Activated CD8-positive, alpha-beta memory T cell treated with anti-CD3 and anti-CD28 coated beads, Interleukin-2, amount 10 ng/mL, durations not matched to agents 7 days and 5 days (primary cell): ENCODE measurements at places on chromosomes 12 and 14. TPM values are rescaled to one million over a fixed set of nuclear protein-coding genes. Genes with fewer than 3 reads are reported as not detected.

DNA sequence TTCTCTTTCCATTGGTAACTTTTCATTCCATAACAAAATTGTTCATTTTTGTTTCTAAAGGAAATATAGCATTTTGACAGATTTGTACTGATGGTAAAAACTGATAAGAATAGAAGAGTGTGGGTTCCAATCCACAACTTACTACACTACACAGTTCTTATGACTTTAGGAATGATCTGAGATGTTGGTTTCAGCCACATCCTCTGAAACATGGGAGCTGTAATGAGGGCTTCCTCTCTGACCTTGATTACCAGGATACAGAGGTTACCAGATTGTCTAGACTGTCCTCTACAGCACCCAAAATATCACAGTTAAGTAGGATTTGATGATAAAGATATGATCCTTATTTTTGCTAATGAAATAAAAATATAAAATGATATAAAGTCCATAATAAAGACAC is 1184.6 kb downstream of the FLRT2 start:
- no peaks in the 10 kb centered on the region for H3K27me3 ChIP-seq
- H3K36me3 ChIP-seq: no peaks in the 10 kb centered on the region
- H3K27ac ChIP-seq: no peak overlapping the region
- H3K4me1 ChIP-seq: no peaks in the 10 kb centered on the region
- DNase-seq: no peak
- H3K4me3 ChIP-seq: no peak overlapping the region

The HOXC12 gene
- not detected for total RNA-seq

The TAS2R50 gene
- 0.89 TPM for total RNA-seq

The SMAGP gene
- 3.4 TPM for total RNA-seq

The TAS2R8 gene
- total RNA-seq: not detected

The GPD1 gene
- not detected for total RNA-seq

The FIGNL2 gene
- total RNA-seq: 0.73 TPM

GRCh38 chr14:44768935-44769334 is 192.8 kb downstream of the KLHL28 start:
- H3K27ac ChIP-seq: no peak overlapping the region
- no peak for DNase-seq
- H3K36me3 ChIP-seq: no peaks in the 10 kb centered on the region
- no peak overlapping the region for H3K4me3 ChIP-seq
- H3K27me3 ChIP-seq: peaks cover 2% of the 10 kb centered on the region

GRCh38 chr12:125403843-125404242 is 338.6 kb downstream of the AACS start:
- peaks cover 8% of the 10 kb centered on the region for H3K4me1 ChIP-seq
- no peak overlapping the region for H3K4me3 ChIP-seq
- peaks cover 4% of the 10 kb centered on the region for H3K27me3 ChIP-seq

GRCh38 chr12:27077586-27077985 is 4.8 kb downstream of the C12orf71 start:
- no peak overlapping the region for H3K4me3 ChIP-seq
- no peak for DNase-seq
- no peak overlapping the region for H3K27ac ChIP-seq
- no peaks in the 10 kb centered on the region for H3K27me3 ChIP-seq
- H3K36me3 ChIP-seq: peaks cover 3% of the 10 kb centered on the region
- H3K4me1 ChIP-seq: peaks cover 8% of the 10 kb centered on the region

DNA sequence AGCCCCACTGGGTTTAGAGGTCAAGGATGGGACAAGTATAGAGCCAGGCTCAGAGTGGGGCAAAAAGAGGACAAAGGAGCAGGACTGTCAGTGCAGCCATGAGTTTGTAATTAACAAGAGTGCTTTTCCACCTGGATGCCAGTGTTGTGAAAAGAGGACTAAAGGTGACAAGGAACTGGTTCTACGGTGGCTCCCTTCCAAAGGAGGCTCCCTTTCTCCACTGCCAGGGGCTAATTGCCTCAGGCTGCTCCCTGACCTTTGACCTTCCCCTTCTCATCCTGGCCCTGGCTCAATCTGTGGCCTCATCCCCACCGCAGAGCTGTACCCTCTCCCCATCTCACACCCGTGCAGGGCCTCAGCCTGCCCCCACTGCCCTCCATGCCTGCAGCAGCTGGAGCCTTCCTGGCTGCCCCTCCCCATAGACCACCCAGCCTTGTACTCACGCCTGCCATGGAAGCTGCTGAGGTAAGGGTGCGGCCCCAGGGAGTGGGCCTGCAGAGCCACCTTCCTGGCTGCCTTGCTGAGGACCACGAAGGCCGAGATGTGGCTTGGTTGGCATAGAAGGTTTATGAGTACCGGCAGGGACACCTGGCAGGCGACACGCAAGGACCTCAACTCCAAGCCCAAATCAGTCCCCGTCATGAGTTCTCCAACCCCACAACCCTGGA is 24.8 kb upstream of the FKBP4 start:
- H3K4me1 ChIP-seq: no peaks in the 10 kb centered on the region
- no peak for DNase-seq
- H3K27ac ChIP-seq: no peak overlapping the region

GRCh38 chr14:100868621-100869370 is 34.7 kb downstream of the RTL1 start:
- no peak for DNase-seq
- no peak overlapping the region for H3K4me3 ChIP-seq
- H3K4me1 ChIP-seq: no peaks in the 10 kb centered on the region
- H3K27ac ChIP-seq: no peak overlapping the region
- H3K36me3 ChIP-seq: no peaks in the 10 kb centered on the region

- H3K36me3 ChIP-seq: no peaks in the 10 kb centered on the region
- no peaks in the 10 kb centered on the region for H3K27me3 ChIP-seq
- no peaks in the 10 kb centered on the region for H3K4me1 ChIP-seq
Observed at GRCh38 chr12:80749456-80749855, 32.7 kb downstream of the MYF5 start.

- no peaks in the 10 kb centered on the region for H3K27me3 ChIP-seq
- H3K4me3 ChIP-seq: no peak overlapping the region
- H3K27ac ChIP-seq: no peak overlapping the region
- no peaks in the 10 kb centered on the region for H3K36me3 ChIP-seq
- DNase-seq: no peak
- H3K4me1 ChIP-seq: no peaks in the 10 kb centered on the region
Observed at GRCh38 chr12:97713270-97713669, 250.7 kb downstream of the RMST start.

DNA sequence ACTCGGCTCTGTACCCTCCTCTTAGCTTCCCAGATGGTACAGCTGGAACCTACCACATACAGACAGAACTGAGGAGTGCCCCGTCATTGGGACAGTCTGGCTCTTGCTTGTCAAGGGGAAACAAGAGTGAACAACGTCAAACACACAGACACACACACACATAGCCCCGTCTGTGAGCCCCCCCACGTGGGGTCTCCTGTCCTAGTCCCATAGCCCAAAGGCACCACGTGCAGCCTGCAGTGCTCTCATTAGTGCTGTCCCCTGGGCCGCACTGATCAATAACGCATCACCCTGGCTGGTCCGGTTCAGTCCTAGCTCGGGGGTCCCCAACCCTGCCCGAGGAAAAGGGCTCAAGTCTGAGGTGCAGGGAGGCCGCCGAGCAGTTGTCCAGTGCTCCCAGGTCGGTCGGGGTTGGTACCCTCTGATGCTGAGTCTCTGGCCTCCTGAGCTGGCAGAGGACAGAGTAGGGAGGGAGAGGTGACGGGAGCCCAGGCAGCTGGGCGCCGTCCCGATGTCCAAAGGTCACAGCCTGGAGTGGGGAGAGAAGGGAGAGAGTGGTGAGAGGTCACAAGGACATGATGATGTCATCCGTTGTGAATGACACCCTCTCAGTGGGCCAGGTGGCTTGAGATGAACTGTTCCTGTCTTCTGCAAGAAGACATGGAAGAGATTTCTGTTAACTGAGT is 105.4 kb upstream of the NOS1 start:
- no peak overlapping the region for H3K4me3 ChIP-seq
- no peak overlapping the region for H3K27ac ChIP-seq
- H3K4me1 ChIP-seq: no peaks in the 10 kb centered on the region
- H3K27me3 ChIP-seq: no peaks in the 10 kb centered on the region
- DNase-seq: no peak

The LRTM2 gene
- total RNA-seq: not detected

- peaks cover 5% of the 10 kb centered on the region for H3K27me3 ChIP-seq
- no peaks in the 10 kb centered on the region for H3K36me3 ChIP-seq
- H3K4me1 ChIP-seq: no peaks in the 10 kb centered on the region
Observed at GRCh38 chr12:66461331-66461730, 159.0 kb downstream of the HELB start.

The RASSF9 gene
- total RNA-seq: not detected

The ADAM21 gene
- 0.07 TPM for total RNA-seq

DNA sequence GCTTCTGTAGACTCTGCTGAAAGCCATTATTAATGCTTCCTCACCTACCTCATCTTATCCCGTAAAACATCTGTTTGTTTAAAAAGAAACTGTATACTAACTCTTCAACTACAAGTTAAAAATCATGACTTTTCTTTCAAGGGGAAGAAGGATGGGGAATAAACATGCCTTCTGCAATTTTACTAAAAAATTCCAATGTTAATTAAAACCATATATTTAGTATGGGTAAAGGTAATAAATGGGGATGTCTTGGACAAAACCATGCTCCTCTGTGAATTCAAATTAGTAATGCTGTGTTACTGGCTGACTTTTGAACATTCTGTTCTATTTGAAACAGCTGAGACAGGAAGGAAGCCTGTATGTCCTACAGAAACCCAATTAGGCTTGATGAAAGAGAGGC is 311.1 kb upstream of the DIO2 start:
- peaks cover 5% of the 10 kb centered on the region for H3K4me1 ChIP-seq
- H3K27me3 ChIP-seq: no peaks in the 10 kb centered on the region
- H3K4me3 ChIP-seq: no peak overlapping the region
- H3K36me3 ChIP-seq: peaks cover 28% of the 10 kb centered on the region

The SLC39A5 gene
- total RNA-seq: 0.87 TPM

DNA sequence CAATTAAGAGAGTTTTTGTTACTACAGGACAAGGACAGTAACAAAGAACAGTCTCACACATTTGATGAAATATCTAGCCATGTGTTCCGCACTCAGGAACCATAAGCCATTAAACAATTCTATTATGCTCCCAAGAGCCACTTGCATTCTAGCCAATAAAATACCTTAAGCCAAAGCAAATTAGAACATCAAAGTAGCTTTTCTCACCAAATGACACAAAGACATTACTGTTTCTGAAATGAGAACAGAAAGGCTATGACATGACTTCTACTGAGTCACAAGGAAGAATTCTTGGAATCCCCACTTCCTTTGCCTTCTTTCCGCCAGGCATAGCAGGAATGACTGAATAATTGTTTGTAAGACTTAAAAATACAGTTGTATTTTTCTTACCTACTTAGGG is 445.8 kb downstream of the ATP23 start:
- H3K27ac ChIP-seq: no peak overlapping the region
- H3K4me1 ChIP-seq: no peaks in the 10 kb centered on the region
- H3K4me3 ChIP-seq: no peak overlapping the region
- no peaks in the 10 kb centered on the region for H3K36me3 ChIP-seq
- DNase-seq: no peak

DNA sequence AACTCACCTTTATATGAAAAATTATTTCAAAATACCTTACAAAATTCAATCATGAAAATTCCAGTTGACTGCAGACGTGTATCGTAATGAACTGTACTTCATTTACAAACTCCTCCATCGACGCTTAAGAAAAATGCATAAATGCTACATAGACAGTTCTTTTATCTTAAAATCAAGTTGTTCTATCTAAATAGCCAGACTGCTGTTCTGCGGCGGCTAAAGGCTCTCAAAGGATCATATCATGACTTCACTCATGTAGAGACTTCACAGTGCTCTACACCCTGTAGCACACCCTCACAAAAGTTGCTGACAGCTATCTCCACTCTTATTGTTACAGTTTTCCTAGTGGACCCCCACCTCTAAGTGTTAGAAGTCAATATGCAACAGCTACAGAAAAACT is 5.2 kb downstream of the KRAS start:
- peaks cover 41% of the 10 kb centered on the region for H3K36me3 ChIP-seq
- no peaks in the 10 kb centered on the region for H3K27me3 ChIP-seq
- no peak for DNase-seq
- no peak overlapping the region for H3K4me3 ChIP-seq
- H3K4me1 ChIP-seq: peaks cover 42% of the 10 kb centered on the region
- no peak overlapping the region for H3K27ac ChIP-seq

The VASH1 gene
- 8.1 TPM for total RNA-seq

The MYF6 gene
- not detected for total RNA-seq

The FCF1 gene
- 53.7 TPM for total RNA-seq

DNA sequence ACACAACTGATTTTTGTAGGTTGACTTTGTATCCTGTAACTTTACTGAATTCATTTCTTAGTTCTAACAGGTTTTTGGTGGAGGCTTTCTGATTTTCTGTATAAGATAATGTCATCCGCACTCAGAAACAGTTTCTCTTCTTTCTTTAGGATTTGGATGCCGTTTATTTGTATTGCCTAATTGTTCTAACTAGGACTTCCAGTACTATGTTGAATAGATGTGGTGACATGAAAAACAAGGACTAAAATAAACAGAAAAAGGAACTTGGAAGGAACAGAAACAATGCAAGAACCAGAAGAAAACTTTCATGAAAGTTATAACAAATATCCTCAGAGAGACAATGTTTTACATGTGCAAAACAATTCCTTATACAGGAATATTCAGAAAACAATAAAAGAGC is 100.3 kb downstream of the GTF2A1 start:
- peaks cover 5% of the 10 kb centered on the region for H3K4me1 ChIP-seq
- no peaks in the 10 kb centered on the region for H3K27me3 ChIP-seq
- no peak for DNase-seq

DNA sequence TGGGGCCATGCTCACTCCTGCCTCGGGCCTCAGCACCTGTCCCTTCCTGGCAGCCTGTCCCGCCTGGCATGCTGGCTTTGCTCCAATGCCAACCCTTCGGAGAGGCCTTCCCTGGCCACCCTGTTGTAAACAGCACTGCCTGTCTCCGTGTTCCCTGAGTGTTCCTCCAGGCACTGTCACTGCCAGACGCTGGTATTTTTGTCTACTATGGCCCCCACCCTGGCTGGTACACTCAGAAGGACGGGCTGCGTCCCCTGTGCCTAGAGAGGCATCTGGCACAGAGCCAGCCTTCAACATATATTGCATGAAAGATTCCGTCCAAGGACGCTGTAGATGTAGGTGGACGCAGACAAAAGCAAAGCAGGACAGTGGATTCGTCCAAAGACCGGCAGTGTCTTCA is 2.7 kb upstream of the ASPG start:
- peak; percentile 37 for DNase-seq
- peaks cover 9% of the 10 kb centered on the region for H3K27me3 ChIP-seq
- no peaks in the 10 kb centered on the region for H3K36me3 ChIP-seq
- no peak overlapping the region for H3K27ac ChIP-seq
- no peak overlapping the region for H3K4me3 ChIP-seq

DNA sequence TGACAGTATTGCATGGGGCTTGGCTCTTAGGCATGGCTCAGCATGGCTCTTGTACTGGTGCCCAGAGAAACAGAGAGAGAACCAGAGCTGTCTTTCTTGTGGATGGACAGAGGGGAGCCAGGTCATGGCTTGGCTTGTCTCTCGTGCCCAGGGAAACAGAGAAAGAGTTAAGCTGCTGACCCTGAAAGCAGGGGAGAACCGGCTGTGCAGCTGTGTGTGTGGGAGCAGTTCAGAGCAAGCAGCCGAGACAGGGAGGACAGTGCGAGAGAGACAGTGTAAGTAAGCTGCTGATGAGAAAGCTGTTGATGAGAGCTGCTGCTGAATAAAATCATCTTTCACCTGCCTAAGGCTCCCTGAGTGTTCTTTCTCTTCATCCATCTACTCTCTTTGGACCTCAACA is 61.3 kb upstream of the DDHD1 start:
- H3K27me3 ChIP-seq: no peaks in the 10 kb centered on the region
- DNase-seq: no peak
- peaks cover 12% of the 10 kb centered on the region for H3K4me1 ChIP-seq
- H3K4me3 ChIP-seq: no peak overlapping the region
- no peaks in the 10 kb centered on the region for H3K36me3 ChIP-seq

The ITGA7 gene
- 3.7 TPM for total RNA-seq
